Activated naive CD4-positive, alpha-beta T cell treated with anti-CD3 and anti-CD28 coated beads for 36 hours (primary cell): ENCODE measurements at places on chromosomes 2 and 18. TPM values are rescaled to one million over a fixed set of nuclear protein-coding genes. Genes with fewer than 3 reads are reported as not detected.

The CYP27C1 gene
- total RNA-seq, result not detected

The HTRA2 gene
- 39.0 TPM for total RNA-seq

The FAM124B gene
- 0.32 TPM for total RNA-seq

The RGPD3 gene
- not detected for total RNA-seq

The DLX1 gene
- not detected for total RNA-seq

The ASB18 gene
- total RNA-seq, result not detected

The ZC3H6 gene
- 18.5 TPM for total RNA-seq

The SLC1A4 gene
- 8.7 TPM for total RNA-seq
